ENCODE measurements at places on chromosomes 5 and 9.

- no peak for DNase-seq
Observed at GRCh38 chr5:170235876-170236864, 3.4 kb downstream of the C5orf58 start.

DNA sequence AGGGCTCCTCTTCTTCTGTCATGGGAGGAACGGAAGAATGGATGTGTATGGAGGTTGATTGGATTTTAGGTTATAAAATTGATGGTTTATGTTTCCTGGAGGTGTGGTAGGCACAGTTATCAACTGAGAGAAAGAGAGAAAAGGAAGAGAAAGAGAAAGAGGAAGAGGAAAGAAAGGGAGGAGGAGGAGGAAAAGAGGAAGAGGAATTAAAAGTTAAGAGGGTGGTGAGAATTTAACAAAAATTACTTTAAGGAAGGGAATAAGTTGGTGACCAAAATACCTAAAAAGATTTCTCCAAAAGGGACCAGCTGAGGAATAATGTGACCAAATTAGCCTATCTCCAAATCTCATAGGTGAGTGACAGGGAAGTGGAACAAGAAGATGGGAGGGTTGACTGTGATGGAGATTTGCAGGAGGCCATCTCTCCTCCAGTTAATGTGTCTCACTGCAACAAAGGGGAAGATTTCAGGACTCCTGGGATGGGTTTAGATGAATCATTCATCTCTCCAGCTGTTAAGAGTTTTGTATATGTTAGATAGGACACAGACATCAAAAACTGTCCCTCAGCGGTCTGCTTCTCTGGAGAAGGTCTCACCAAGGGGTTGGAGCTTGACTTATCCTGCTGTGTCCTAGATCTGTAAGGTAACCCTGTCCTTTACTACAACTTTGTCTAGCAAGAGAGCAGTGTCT, 76.0 kb upstream of the TMC1 start:
- no peak for DNase-seq

GRCh38 chr5:40223884-40224402, 455.8 kb upstream of the PTGER4 start:
- DNase-seq, result peak; percentile 6

- DNase-seq, result no peak
Observed at GRCh38 chr9:17349831-17350230, 215.0 kb downstream of the CNTLN start.

GRCh38 chr5:132457371-132458225, 33.0 kb downstream of the IRF1 start:
- DNase-seq, result no peak

DNA sequence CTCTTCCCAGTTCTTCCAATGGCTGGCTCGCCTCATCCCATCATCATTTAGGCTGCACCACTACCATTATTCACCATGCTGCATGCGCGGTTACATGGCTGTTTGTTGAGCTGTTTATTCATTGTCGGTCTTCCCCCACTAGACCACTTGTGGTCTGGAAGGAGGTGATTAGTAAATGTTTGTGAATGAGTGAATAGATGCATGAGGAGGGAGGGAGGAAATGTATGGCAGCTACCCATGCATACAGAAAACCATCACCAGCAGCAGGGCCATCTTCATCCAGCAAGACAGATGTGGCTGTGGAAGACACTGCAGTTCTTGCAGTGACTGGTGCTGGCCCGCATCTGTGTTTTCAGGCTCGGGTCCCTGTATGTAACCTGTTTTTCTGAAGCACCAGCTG, 113.3 kb upstream of the SAP30L start:
- no peak for DNase-seq

- no peak for DNase-seq
Observed at GRCh38 chr9:107710953-107711352, 221.4 kb upstream of the KLF4 start.

- no peak for DNase-seq
Observed at GRCh38 chr5:100841358-100842076, 61.6 kb downstream of the ST8SIA4 start.

DNA sequence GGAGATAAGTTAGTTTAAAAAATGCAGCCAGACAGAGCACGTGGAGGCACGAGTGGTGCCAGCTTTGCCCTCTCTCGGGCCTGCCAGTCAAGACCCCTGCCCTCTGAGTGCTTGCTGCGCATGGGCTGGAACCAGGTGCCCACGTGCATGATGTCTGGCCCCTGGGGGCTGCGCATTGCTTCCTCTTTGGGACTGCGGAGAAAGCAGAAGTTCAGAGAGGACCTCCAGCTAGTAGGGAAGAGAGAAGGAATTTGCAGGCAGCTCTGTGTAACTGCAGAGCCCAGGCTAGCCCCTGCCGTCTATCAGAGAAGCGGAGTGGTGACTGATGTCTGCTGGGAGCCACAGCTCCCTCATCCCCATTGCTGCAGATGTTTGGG, 9.7 kb upstream of the RNU6ATAC start:
- no peak for DNase-seq

DNA sequence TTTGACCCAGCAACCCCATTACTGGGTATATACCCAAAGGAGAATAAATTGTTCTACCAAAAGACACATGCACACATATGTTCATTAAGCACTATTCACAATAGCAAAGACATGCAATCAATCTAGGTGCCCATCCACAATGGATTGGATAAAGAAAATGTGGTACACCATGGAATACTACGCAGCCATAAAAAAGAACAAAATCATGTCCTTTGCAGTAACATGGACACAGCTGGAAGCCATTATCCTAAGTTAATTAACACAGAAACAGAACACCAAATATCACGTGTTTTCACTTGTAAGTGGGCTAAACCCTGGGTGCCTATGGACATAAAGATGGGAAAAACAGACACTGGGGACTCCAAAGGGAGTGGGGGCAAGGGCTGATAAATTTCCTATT, 46.6 kb downstream of the KLHL3 start:
- DNase-seq, result no peak

- no peak for DNase-seq
Observed at GRCh38 chr9:277601-278295, 63.1 kb downstream of the DOCK8 start.

DNA sequence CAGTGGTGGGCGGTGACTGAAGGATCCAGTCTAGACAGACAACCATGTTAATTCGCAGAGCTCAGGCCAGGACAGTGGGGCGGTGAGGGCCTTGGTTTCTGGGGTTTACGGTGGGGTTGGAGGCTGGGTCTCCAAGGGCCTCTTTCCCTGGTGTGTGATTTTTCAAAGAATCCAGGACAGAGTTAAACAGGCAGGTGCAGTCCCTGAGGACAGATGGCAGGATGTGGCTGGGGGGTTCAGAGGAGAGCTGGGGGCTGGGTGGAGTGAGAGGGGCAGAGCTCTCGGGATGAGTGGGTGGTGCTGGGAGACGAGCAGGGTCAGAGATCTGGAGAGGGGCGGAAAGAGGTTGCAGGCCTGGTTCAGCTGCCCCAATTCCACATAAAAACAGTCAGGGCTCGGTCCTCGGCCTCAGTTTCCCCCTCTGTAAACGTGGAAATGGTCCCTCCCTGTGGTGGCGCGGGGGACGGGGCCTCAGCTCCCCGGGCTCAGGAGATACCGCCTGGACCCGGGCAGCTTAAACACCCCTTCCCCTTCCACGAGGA, 145.9 kb downstream of the GAPVD1 start:
- no peak for DNase-seq

- DNase-seq, result peak; percentile 79
Observed at GRCh38 chr5:144189800-144190429, 19.2 kb downstream of the KCTD16 start.

- peak; percentile 31 for DNase-seq
Observed at GRCh38 chr9:133370685-133371084, 5.2 kb downstream of the SURF4 start.

Data from activated CD4-positive, alpha-beta T cell treated with anti-CD3 and anti-CD28 coated beads for 4 hours (primary cell).